ENCODE measurements at places on chromosomes 2 and 18. TPM values are rescaled to one million over a fixed set of nuclear protein-coding genes. Genes with fewer than 3 reads are reported as not detected.

Gene TFPI
- polyA plus RNA-seq = 0.09 TPM

Gene GPC1
- 0.26 TPM for polyA plus RNA-seq

Gene IL36RN
- not detected for polyA plus RNA-seq

Gene STAM2
- polyA plus RNA-seq = 5.3 TPM

Gene FAM110C
- polyA plus RNA-seq = not detected

Gene INPP5D
- polyA plus RNA-seq = 220 TPM

Gene RAB17
- polyA plus RNA-seq = not detected

Gene INHA
- polyA plus RNA-seq = not detected

Gene NOP58
- polyA plus RNA-seq = 111 TPM

Gene SOWAHC
- not detected for polyA plus RNA-seq

Gene GDF7
- 0.74 TPM for polyA plus RNA-seq

Gene TMEM169
- polyA plus RNA-seq = 0.53 TPM

Gene TSPYL6
- polyA plus RNA-seq = not detected

Gene ZBTB7C
- polyA plus RNA-seq = not detected

Gene FRZB
- polyA plus RNA-seq = 0.90 TPM

Gene HDAC4
- 2.8 TPM for polyA plus RNA-seq

Gene SIX2
- not detected for polyA plus RNA-seq

Gene SGPP2
- 3.1 TPM for polyA plus RNA-seq

Gene OR6B2
- polyA plus RNA-seq = not detected

Gene ERFE
- not detected for polyA plus RNA-seq

Gene RGPD4
- not detected for polyA plus RNA-seq

Gene PHLPP1
- 0.83 TPM for polyA plus RNA-seq

Gene LRRC30
- not detected for polyA plus RNA-seq

Gene GAD1
- polyA plus RNA-seq = not detected

Gene TUBA3E
- not detected for polyA plus RNA-seq

All from IgD-negative memory B cell (primary cell).